ENCODE measurements at places on chromosomes 7 and 10. TPM values are rescaled to one million over a fixed set of nuclear protein-coding genes. Genes with fewer than 3 reads are reported as not detected.

Gene MKX
- polyA plus RNA-seq = not detected

DNA sequence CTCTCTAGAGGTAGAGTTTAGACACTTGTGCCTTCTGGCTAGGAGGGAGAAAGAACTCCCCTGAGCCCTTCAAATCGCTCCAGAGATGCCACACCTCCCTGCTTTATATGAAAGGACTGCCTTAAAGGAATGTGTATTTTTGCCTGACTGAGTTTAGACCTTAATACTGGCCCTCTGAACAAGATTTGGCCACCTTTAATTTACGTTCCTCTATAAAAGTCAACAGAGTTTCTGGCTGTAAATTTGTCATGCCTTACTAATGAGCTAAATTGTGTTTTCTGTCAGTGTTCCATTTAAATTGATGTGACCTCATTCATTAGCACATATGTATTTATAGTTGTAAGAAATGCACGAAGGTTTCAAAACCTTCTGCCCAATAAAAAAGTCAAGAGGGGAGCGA lies 48.0 kb downstream of the SEMA3C start:
- DNase-seq = no peak

DNA sequence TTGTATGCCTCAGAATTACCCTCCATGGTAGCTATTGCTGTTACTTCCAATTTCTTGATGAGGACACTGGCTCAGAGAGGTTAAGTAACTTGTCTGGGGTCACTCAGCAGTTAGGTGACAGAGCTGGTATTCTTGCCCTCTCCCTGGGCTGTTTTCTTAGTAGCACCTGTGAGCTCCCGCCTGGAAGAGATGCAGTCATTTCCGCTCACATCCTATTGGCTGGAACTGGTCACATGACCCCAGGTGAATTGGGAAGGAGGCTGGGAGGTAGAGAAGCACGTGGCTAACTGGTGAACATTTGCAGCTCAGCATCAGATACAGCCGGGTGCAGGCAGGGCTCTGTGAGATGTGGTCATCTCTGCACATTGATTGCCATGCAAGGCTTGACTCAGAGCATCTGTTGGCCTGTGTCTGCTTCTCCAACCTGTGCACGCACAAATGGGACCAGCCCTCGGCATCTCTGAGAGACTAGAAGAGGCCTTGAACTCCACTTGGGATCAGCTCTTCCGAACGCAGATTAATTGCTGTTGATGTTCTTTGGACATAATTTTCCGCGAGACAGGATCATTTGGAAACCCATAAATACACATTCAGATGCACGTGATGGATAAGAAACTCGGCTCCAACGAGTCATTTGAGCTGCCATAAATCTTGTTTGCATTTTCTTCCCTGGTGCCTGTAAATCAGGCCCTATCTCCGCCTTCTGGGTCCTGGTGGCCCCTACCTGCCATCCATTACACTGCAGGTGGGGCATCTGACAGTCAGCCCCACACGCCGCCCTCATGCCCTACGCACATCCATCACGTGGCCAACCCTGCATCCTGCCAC lies 42.8 kb downstream of the MYL10 start:
- no peak for DNase-seq

- DNase-seq = no peak
Measured at GRCh38 chr7:32070406-32071360, at the start of gene PDE1C. Gene PDE1C (minus strand): TSS chr7:32070407.

- DNase-seq = no peak
Measured at GRCh38 chr10:98285416-98285815, 17.4 kb upstream of the LOXL4 start.

- DNase-seq = no peak
Measured at GRCh38 chr7:24504836-24505235, 68.4 kb upstream of the PALS2 start.

DNA sequence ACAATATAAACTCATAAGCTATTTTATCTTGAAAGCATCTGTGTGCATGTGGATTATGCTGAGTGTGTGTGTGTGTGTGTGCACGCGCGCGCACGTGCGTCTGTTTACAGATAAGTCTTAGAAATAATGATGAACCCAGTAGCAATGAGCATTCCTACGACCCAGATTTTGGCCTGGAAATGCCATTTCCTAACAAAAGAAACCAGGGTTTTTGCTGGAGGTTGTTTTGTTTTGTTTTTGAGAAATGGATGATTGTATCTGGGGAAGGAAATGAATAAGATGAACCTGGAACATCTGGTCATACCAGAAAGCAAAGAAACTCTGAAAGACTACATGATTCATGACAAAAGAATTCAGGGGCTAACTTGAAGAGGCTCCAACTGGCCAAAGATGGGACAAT lies 22.1 kb upstream of the LMOD2 start:
- no peak for DNase-seq

GRCh38 chr7:93160410-93160809 lies 12.2 kb upstream of the SAMD9L start:
- DNase-seq = no peak

Gene SORBS1
- polyA plus RNA-seq = not detected

DNA sequence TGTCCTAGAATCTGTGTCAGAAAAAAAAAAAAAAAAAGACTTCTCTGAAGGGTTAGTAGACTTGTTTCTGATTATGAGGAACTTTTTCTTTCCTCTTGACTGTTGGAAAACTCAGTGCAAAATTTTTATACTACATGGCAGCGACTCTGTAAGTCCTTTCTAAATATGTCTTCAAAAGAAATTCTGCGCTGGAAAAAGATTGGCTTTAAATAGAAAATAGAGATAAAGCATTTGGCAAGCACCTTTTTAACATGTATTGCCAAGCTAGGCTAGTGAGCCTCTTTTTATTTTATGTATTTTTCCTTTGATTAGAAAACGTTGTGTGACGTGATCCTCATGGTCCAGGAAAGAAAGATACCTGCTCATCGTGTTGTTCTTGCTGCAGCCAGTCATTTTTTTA lies 17.9 kb downstream of the KLHL7 start:
- DNase-seq = no peak

Gene LLCFC1
- 0.84 TPM for polyA plus RNA-seq

DNA sequence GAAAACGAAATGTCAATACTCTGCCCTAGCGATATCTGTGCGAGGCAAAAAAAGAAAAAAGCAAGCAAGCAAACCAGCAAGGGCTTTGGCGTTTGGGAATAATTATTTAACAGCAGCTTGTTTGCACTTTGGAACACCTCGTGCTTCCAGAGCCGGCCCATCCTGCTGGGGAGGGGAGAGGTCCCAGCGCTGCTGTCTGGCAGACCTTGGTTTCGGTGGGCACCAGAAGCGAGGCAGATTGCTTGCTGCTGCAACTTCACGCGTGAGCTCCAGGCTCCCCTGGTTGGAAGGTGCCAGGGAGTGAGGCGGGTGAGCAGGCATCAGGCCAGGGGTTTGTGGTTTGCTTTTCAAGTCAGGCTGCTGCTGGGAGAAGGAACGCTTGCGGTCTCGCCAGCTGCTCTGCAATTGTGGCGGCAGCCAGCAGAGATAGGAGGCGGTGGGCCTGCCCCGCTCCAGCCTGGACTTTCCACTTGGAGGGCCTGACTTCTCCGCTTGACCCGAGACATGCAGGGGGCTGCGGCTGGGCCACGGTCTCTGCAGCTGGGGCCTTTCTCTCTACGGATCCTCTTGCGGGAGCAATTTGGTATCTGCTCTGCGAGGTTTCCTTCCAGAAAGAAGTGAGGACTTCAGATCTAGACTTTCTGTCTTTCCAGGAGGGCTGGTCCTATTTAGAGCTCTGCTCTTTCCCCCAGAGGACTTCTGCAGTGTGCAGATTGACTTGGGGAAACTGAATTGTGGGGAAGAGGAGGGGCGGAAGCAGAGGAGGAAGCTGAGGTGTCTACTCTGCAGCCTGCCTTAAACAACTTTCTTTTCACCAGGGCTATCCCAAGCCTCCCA lies 131.4 kb downstream of the PRPF18 start:
- DNase-seq = peak; percentile 29

Gene IFIT3
- polyA plus RNA-seq = 13.8 TPM

DNA sequence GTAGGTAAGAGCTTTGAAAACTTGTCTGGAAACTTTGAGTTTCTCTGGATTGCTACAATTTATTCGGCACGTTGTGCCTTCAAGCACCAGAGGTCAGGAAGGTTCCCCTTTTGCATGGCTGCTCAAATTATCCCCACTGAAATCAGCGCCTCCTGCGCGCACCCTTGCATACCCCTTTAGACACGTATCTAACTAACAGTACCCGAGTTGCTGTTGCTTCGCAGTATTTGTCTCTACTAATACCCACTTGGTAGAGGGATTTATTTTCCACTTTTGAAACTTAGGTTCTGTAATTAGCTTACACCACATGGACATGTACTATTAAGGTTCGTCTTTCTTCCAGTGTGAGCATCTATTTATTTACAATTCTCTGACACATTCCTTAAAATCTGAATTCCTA lies 1.6 kb downstream of the MEOX2 start:
- DNase-seq = no peak

DNA sequence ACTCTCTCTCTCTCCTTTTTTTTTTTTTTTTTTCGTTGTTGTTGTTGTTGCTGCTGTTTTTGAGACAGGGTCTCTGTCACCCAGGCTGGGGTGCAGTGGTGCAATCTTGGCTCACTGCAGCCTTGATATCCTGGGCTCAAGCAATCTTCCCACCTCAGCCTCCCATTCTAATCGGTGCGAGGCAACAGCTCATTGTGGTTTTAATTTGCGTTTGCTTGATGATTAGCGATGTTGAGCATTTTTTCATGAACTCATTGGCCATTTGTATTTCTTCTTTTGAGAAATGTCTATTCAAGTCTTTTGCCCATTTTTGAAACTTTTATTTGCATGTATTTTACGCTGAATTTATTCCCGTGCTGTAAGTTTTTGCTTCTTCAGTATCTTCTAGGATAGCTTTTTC lies 13.3 kb upstream of the ZC3HAV1L start:
- DNase-seq = no peak

GRCh38 chr7:71220210-71220695 lies 88.3 kb downstream of the GALNT17 start:
- no peak for DNase-seq

- DNase-seq = peak; percentile 37
Measured at GRCh38 chr7:116236020-116236630, 25.8 kb downstream of the TES start.

- no peak for DNase-seq
Measured at GRCh38 chr7:134699021-134699818, 52.6 kb downstream of the BPGM start.

- no peak for DNase-seq
Measured at GRCh38 chr10:111986079-111986478, 197.5 kb downstream of the GPAM start.

DNA sequence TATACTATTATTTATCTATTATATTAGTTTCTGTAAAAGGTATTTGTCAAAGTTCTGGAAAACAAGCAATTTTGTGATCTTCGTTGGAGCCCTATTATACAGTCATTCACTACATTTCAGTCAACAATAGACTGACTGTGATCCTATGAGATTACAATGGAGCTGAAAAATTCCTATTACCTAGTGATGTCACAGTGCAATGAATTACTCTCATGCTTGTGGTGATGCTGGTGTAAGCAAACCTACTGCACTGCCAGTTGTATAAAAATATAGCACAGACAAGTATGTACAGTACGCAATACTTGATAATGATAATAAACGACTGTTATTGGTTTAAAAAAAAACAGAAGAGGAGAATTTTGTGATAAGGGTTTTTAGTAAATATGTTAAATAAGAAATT lies 21.4 kb downstream of the OR6V1 start:
- no peak for DNase-seq

Gene CDC14C
- polyA plus RNA-seq = not detected

DNA sequence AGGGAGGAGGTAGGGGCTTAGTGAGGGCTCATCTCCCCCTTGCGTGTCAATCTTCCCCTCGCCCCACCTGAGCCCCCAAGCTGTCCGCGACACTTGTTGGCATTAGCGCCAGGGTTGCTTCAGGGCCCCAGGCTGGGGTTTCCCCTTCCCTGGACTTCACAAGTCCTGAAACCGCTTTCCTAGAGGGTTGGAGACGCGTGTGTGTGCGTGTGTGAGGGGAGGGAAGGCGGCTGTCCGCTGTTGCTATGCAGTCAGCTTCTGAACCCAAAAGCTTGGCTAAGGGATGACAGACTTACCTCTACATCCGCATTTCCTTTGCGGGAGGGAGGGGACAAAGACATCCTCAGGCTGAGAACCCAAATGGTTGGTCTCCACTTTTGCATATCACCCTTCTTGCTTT lies 803 bp downstream of the GOLGA7B start:
- DNase-seq = peak; percentile 10

Gene BTRC
- 3.1 TPM for polyA plus RNA-seq

Gene SUN3
- polyA plus RNA-seq = not detected

Gene PRKRIP1
- polyA plus RNA-seq = 7.4 TPM

Gene EVX1
- polyA plus RNA-seq = not detected

- DNase-seq = no peak
Measured at GRCh38 chr7:108486291-108486966, 30.2 kb upstream of the NRCAM start.

Data from CD14-positive monocyte (primary cell).